ENCODE measurements at places on chromosomes 5 and 9.

DNA sequence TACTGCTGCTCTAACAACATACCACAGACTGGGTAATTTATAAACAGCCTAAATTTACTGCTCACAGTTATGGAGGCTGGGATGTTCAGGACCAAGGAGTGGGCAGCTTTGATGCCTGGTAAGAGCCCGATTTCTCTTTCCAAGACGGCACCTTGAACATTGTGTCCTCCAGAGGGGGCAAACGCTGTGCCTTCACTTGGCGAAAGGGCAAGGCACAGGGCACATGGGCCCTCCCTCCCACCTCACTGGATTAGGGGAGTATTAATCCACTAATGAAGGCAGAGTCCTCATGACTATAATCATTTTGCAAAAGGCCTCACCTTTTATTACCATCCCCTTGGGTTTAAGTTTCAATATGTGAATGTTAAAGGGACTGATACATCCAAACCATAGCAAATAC lies 397.7 kb downstream of the TMEM38B start:
- no peak for DNase-seq

DNA sequence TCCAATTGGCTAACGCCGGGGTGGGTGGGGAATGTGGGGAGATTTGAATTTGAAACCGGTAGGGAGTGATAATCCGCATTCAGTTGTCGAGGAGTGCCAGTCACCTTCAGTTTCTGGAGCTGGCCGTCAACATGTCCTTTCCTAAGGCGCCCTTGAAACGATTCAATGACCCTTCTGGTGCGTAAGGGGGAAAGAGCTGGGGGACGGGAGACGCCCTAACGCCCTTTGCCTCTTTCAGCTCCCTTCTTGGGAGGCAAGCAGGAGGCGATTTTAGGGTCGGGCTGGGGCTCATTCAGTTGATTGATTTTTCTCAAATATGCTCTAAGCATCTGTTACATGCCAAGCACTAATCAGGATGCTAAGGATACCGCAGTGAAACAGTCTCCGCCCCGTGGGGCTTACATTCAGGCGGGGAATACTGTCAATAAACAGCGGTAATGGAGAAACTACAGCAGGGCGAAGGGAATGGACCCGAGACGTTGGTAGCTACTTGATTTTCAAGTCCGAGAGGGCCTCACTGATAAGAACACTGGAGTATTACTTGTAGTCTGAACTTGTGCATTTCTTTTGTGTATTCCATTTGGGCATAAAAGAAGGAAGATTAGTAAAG lies at the start of gene HMMR:
Gene HMMR, plus strand, starts transcription at position 71 of the 610 bp plus-strand sequence. Its CDS starts 61 bp downstream, at position 132.
- no peak for DNase-seq

DNA sequence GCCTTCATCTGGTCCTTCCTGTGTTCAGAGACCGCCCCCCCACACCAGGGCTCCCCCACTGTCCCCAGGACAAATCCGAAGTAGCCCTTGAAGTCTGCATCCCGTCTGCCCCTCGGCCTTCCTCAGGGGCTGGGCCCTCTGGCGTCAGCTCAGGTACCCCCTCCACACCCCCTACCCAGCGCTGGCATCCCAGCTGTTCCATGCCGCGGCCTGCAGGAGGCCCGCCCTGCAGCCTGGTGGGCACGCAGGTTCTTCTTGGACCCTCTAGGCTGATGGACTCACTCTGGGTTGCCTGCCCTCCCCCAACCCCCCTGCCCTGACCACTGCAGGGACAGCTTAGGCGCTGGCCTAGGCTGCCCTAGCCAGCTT lies 6.6 kb downstream of the SLC2A6 start:
- DNase-seq = no peak

DNA sequence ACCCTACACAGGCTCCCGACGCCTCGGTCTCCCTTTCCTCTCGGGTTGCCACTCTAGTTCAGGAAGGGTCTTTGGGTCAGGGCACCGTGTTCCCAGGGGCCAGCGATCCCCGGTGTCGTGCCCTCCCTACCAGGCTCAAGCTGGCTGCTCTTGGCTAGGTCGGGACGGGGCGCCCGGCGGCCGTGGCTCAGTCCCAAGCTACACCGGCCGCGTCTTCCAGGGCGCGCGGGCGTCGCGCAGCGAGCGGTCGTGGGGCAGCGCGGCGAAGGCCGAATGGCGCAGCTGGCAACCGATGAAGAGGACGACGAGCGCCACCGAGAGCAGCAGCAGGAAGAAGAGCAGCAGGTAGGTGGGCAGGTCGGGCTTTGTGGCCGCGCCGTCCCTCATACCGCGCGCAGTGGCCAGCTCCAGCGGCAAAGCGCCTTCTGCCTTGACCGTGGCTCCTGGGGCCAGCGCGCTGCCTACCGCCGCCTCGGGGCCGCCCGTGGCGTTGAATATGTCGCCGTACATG lies 892 bp downstream of the SMIM32 start:
- DNase-seq = no peak

- no peak for DNase-seq
These were observed 478.8 kb downstream of the CETN3 start for GRCh38 chr5:89930591-89931392.

DNA sequence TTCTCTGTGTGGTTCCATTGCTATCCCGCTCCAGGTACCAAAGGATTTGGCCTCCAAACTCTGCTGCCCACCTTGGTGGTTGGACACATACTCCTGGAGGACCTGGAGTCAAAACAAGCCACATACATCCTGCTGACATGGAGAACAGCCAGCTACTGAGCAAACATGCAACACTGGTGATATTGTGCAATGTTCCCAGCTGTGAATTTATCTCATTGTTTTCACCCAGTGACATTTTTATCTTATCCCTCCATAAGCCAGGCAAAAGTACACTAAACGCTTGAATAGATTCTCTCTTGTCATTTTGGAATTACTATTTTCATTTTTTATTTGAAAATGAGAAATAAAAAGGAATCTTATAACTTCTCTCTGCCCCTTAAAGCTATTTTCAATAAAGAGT lies 11.1 kb upstream of the CTSL start:
- DNase-seq = no peak

GRCh38 chr5:78433972-78434371 lies 73.6 kb downstream of the SCAMP1 start:
- no peak for DNase-seq

DNA sequence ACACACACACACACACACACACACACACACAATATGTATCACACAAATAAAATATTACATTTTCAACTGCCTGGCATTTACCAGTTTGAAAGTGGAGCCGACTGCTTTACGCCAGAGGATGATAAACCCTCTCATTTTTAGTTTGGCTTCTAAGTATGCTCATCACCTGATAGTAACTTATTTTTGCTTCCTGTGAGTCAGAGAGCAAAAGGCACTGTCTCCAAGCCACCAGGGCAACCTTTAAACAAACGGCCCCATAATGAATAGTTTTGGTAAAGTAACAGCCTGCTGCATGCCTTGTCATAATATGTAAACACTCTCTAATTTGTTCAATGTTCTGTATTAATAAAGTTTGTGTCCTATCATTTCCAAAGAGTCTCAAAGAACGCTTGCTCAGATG lies 26.9 kb downstream of the KLF4 start:
- no peak for DNase-seq

GRCh38 chr5:71828291-71829040 lies 109.4 kb downstream of the CARTPT start:
- no peak for DNase-seq

DNA sequence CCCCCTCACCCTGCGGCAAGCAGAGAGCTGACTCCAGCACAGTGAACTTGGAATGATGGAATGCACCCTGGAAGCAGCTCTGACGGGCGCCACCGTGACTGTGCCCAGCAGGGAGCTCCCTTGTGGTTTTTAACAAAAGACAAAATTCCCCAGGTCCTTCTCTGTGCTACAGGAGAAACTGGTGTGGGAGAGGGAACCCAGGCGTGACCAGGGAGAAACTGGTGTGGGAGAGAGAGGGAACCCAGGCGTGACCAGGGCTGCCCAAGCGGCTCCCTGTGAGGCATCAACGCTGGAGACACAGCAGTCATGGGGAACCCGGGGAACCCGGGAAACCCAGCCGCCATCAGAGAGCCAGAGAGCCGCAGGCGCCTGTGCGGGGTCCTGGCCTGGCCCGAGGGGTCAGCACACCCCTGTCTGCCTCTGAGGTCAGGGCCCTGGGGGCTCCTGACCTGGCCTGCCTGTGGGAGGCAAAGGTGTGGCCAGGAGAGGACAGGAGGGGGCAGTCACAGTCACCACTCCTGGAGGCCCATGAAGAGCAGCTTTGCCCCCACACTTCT lies 3.1 kb upstream of the AHRR start:
- no peak for DNase-seq

DNA sequence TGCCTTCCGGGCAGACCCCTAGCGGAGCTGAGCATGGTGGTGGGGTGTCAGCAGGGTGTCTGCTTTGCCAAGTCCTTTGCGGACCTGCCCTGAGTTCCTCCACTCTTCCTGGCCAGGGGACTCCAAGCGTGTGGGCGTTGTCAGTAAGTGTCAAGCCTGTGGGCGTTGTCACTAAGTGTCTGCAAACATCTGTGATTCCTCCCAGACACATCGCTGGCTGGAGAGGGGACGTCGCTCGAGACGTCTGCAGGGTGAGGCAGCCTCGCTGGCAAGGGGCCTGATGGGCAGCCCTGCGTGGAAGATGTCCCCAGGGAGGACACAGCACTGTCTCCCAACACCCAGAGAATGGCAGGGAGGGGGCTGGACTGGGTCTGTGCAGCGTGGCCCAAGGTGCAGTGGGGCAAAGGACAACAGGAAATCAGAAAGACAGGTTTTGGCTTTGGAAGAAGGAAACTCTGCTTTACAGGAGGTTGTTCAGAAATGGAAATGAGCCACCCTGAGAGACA lies 28.8 kb downstream of the ADAMTSL2 start:
- DNase-seq = no peak

DNA sequence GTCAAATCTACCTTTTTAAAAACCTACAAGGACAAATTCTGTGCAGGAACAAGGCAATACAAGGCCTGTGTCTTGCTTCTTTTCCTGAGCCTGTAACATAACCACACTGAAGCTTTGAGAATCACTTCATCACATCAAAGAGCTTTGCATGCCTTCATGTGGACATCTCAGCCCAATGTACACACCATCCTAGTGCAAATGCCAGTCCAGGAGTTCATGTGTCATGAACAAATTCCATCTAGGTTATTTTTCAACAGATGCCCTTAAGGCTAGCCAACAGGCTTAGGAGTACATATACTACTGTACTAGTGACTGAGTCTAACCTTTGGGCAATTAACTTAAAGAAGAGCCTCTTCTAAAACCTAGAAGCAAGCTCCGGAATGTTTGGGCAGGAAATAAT lies 106.4 kb downstream of the CDH10 start:
- no peak for DNase-seq

DNA sequence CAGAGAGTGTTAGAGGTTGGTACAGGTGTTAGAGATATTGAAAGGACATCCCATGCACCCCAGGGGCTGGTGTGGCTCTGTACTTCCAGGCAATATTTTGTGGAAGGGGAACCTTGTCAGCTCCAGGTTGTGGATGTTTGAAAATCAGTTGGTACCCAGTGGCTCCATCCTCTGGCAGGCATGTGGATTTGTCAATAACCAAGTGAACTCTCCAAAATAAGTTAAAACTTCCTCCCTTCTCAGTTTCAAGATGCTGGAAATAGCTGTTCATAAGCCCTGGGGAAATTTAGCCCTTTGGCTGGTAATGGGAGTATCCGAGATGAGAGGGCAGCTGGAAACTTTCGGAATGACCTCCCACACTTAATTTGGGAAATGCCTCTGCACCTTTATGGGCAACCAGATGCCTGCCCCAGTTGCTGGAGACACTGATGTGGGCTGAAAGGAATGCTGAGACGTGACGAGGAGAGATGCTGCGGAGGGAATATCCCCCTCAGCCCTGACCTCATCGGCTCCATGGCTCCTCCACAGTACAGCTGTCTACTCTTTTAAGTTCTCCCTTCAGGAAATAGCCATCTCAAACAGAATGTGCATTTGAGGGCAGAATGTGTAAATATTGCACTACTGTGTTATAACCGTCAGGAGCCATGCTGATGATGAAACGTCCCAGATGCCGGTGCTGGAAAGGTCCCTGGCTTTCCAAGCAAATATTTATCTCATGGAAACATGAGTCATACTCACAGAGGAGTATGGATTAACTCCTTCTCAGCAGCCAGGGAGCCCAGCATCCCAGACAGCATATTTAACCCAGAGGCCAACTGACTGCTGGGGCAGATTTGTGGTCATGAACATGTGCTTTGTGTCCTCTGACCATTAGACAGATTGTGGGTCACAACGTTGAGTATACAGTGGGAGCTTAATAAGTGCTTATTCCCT lies 29.5 kb downstream of the TGFBI start:
- no peak for DNase-seq

DNA sequence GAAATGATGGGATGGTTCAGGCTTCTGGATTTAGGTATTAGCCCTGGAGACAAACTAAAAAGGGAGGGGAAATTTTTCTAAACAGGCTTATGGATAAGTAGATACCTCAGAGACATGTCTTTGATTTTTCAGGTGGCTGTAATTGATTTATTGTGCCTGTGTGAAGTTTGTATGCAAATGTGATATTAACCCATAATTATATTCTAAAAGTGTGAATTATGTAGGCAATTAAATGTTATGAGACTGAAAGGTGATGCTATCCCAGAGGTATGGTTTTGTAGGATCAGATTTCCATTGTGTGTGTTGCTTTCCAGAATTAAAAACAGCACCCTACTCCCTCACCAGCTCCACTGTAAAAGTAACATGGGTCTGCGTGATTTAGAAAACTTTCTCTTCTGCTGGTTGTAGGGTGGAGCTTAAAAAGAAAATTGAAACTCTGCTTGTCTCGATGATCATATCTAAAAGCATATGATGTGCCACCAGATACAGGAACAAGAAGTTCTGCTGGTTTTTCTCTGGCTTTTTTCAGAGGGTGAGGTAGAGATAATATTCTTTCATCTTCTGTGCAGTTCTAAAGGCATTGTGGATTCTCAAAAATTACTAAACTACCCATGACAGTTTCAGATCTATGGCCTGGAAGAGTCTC lies 71.8 kb upstream of the TAF11L2 start:
- DNase-seq = no peak

GRCh38 chr5:100913298-100913697 lies 10.2 kb upstream of the ST8SIA4 start:
- DNase-seq = no peak

GRCh38 chr5:178206166-178207101 lies 2.1 kb downstream of the HNRNPAB start:
- no peak for DNase-seq

DNA sequence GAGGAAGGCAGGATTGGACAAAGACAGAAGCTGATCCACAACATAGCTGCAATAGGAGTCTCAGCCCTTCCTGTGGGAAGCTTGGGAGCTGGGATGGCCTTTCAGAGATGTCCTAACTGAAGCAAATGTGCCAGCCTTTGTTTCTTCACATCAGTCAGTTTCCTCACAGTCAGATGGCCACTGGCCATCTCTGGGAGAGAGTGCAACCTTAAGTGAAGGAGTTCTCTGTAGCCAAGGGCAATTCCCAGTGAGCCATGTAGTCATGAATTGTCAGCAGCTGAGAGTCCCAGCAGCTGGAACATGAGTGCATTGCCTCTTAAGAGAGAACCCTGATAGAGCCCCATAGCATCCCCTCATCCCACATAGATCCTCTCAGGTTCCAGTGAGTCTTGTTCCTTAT lies 89.1 kb upstream of the LIFR start:
- no peak for DNase-seq

- DNase-seq = no peak
These were observed 24.4 kb upstream of the C5orf46 start for GRCh38 chr5:147930769-147931168.
